ENCODE measurements at places on chromosomes 6 and 20. TPM values are rescaled to one million over a fixed set of nuclear protein-coding genes. Genes with fewer than 3 reads are reported as not detected.

DNA sequence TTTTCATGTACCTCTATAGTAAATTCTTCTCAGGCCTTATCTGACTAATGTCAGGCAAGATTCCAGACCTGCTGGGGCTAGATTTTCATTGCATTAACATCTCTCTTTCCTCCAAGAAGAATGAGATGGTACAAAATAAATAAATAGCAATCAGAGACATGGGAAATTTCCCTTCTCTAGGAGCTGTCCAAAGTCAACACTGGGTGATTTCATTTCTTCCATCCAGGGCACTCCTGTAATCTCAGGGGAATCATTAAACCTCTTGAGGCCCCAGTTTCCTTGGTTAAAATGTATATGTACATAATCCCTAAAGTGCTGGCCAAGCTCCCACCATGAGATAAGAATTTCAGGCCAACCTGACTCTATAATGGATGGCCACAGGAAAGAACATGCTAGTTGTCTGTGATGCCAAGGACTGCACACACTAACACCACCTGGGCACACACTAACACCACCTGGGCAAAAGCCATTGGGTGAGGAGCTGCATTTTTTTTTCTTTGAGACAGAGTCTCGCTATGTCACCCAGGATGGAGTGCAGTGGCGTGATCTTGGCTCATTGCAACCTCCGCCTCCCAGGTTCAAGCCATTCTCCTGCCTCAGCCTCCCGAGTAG, 912 bp downstream of the IL17F start:
- DNase-seq, result no peak

DNA sequence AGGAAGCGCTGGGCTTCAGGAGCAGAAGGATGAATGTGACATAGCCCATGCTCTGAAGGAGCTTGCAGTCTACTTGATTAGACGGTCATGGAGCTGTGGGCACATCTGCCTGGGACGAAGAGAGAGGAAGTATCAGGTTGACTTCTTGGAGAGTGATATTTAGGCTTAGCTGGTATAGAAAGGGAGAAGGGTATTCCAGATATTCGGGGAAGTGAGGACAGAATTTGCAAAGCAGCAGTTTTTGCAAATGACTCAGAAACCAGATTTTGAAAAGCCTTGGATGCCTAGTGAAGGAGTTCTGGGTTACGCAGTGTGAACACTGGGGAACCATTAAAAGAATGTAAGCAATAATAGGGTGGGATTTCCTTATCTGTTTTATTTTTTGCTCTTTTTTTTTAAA, 60.7 kb downstream of the EYA4 start:
- DNase-seq, result no peak

DNA sequence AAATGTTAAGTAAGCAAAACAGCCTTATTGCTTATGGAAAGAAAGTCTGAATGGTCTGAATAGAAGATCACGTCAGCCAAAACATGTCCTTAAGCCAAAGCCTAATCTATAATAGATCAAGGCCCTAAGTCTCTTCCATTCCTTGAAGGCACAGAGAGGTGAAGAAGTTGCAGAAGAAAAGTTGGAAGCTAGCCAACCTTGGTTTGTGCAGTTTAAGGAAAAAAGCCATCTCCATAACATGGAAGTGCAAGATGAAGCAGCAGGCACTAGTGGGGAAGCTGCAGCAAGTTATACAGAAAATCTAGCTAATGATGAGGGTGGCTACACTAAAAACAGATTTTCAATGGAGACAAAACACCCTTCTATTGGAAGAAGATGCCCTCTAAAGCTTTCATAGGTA, 29.1 kb downstream of the LRRN4 start:
- no peak for DNase-seq

Gene PRDM1
- 1.8 TPM for total RNA-seq

DNA sequence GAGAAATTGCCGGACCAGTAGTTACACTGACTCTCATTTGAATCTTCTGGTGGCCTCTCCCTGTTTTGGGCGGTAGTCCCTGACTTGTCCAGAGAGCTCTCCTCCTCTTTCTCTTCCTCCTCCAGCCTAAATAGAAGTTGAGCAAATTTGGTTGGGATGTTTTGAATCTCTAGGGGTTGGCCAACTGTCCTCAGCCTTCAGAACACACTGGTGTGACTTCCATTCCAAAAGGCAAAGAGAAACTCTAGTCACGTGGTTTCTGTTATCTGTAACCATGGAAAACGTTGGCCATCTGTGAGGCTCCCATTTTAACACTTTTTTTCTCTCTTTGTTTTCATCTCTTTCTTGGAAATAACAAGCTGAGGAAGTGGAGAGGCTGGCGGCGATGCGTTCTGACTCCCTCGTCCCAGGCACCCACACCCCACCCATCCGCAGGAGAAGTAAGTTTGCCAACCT, 275.3 kb downstream of the TBC1D7 start:
- DNase-seq, result no peak

DNA sequence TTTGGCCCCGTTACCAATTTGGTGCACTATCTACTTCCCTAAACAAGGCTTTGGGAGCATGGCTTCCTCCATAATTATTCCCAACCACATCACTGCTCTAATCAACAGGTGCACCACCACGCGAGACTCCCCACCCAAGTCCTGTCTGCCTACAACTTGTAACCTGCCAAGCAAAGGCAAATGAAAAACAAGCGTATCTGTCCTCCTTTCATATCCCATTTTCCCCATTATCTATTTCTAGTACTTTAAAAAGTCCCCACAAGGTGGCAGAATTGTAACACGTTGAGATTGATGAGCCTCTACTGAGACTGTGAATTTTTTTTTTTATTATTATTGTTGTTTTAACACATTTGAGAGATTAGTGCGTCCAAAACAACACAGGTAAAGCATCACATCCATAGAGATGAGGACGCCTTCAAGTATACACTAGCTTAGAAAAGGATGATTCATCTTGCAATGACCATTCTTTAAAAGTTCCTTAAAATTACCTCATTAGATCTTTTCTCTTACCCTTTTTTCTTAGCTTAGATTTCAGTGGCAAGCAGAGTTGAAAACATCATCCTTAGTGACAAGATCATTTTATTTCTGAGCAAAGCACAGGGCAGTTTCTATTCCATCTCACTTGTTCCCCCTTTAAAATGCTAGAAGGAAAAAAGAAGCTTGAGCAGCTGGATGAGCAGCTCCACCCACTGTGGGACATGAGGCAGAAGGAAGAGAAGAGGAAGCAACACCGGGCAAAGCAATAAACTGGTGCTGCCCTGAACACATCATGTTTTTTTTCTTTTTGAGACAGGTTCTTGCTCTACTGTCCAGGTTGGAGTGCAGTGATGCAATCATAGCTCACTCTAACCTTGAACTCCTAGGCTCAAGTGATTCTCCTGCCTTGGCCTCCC, 210.8 kb downstream of the ARHGAP18 start:
- DNase-seq, result no peak

Gene RIPPLY2
- total RNA-seq, result 0.28 TPM

Gene DDX43
- total RNA-seq, result 0.14 TPM

DNA sequence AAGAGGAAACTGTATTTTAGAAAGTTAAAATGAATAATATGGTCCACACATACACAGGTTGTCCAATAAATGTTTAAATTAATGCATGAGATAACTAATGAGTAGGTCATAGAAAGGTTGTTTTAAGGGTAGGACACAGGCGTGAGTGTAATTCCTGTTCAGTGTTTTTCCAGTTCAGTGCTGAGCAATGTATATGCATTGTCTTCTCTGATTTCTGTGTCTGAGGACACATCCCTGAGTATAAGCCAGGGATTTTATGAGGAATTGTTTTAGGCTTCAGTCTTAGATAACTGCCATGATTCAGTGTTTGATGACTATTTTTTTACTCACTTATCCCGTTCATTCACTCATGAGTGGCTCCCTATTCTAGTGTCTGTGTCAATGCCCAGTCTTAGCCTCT, 298.5 kb upstream of the TBX18 start:
- no peak for DNase-seq

- no peak for DNase-seq
Observed at GRCh38 chr20:57707849-57708693, 1.7 kb downstream of the PMEPA1 start.

Gene GABRR2
- 0.42 TPM for total RNA-seq

Gene PTK6
- total RNA-seq, result 0.19 TPM

Gene RBM38
- total RNA-seq, result 49.2 TPM

- no peak for DNase-seq
Observed at GRCh38 chr6:7939864-7940228, 29.3 kb upstream of the TXNDC5 start.
